ENCODE measurements at places on chromosomes 5 and 9.
A peak's percentile ranks its signal among the peaks of the same experiment; 100 is the strongest.

- DNase-seq: no peak
Measured at GRCh38 chr5:109350537-109351270, 59.1 kb downstream of the PJA2 start.

- DNase-seq: no peak
Measured at GRCh38 chr5:178277866-178278265, 45.3 kb upstream of the PHYKPL start.

GRCh38 chr9:97188545-97188944, 118.9 kb upstream of the CCDC180 start:
- DNase-seq: no peak

DNA sequence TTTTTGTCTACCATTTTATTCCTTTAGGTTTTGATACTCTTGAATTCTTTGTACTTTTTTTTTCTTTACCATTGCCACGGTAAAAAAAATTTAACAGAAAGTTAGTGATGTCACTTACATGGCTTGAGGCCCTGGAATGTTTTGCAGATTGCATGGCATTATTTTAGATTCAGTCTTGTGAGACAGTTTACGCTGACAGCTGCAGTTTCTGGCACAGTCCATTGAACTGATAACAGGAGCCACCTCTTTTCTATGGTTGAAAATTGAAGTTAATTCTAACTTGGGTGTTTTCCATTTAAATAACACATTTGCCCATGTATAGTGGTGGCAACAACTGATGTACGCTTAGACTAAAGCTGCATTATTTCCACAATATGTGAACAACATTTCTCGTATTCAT, 1028.5 kb downstream of the CDH18 start:
- DNase-seq: no peak

DNA sequence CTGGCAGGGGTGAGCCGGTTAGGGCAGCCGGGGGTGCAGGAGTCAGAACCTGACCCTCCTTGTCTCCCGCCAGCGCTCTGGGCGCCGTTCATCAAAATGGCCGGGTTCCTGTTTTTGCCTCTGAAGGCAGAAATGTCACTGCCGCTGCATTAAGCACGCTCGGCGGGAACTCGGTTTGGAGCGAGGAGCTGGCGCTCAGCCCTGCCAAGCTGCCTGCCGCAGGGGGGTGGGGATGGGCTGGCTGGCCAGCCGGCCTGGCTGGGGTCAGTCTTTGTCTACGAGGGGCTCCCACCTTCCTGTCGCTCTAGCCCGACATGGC, 63.7 kb downstream of the CXXC5 start:
- peak; percentile 80 for DNase-seq

- DNase-seq: no peak
Measured at GRCh38 chr5:154577416-154577815, 99.4 kb upstream of the HAND1 start.

DNA sequence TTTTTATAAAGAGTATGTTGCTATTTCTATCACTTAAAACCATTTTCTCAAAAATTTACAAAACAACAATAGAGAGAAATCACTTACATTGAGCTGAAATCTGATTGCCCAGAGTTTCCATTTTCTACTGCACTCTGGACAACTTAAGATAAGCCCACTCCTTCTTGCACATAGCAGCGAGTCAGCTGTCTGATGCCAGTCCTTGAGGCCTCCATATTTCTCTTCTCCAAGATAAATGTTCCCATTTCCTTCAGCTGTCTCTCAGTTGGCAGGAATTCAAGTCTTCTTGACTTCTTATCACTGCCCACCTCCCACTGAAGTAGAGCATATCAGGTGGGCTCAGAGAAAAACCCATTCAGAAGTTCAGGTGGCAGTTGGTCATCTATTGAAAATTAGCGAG, 78.5 kb upstream of the PIP5K1B start:
- DNase-seq: no peak

GRCh38 chr5:87752362-87752761, 339.6 kb upstream of the CCNH start:
- DNase-seq: no peak

DNA sequence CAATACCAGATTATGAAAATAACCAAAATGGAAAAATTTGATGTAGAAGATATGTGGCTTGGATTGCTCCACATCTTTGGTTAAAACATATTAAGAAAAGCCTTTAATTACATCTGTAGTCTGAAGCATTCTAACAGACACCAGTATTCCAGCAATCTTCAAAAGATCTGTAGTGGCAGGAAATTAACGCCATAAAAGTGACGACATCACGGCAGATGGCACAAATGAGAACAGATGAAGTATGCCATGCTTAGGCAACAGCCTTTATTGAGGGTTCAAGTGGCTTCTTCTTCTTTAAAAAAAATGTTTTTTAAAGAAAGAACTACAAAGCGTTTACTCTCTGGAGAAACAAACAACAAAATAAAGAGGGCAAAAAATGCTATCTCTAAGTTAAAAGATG, 164.2 kb downstream of the MEF2C start:
- no peak for DNase-seq
